ENCODE measurements at places on chromosomes 5 and 9.

GRCh38 chr9:88691091-88691490, 156.1 kb downstream of the NXNL2 start:
- no peak for DNase-seq

DNA sequence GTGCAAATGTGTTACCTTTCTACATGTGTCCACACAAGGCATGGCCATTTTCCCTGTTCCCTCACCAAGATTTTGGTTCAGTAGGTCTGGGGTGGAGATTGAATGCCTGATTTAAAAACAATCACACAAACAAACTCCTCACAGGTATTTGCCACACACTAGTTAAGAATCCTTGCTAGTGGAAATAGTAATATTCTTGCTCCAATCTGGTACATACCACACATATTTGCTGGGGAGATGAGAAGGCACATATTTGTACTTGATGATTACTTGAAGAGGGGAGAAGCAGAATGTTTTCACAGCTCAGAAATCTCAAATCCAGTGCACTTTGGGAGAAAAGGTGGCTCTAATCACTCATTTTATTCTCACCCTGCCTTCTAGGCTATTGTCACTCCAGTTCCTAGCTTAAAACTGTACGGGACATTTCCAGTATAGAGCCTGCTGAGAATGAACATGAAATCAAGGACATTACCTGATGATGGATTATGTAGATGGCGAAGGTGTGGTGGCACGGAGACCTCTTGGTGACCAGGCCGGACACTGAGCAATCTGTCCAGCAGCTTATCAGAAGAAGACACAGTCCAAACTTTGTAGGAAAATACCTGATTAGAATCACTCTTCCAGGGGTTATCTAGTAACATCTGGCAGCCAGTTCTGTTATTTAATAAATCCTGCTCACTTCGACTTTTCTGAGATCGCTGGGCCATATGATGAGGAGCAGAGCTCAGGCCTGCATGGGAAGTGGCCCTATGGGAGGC, 116.1 kb upstream of the IL6ST start:
- DNase-seq = no peak

GRCh38 chr9:95836072-95836471, 39.4 kb upstream of the ERCC6L2 start:
- no peak for DNase-seq

- no peak for DNase-seq
These were observed 50.2 kb upstream of the ZBTB43 start for GRCh38 chr9:126754436-126755316.

DNA sequence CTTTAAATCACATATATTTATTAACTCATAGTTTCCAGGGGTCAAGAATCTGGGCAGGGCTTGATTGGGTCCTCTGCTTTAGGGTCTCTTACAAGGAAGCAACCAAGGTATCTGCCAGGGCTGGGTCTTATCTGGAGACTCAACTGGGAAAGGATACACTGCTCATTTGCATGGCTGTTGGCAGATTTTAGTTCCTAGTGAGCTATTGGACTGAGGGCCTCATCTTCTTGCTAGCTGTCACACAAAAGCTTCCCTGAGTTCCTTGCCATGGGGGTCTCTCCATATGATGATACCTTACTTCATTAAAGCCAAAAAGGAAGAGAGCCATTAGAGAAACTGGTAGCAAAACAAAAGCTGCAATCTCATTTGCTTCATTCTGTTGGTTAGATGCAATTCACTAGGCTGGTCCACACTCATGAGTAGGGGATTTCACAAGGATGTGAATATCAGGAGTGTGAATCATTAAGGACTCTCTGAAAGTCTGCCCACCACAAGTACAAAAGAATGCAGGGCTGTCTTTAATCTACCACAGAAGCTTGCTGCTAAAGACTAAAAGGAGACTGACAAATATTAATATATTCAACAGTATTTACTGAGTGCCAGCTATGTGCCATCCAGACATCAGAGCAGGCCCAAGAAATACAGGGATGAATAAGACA, 42.0 kb upstream of the TIMD4 start:
- DNase-seq = no peak

- no peak for DNase-seq
These were observed 46.5 kb upstream of the TNFAIP8 start for GRCh38 chr5:119309326-119309725.

GRCh38 chr5:103217101-103217500, 41.5 kb upstream of the MACIR start:
- no peak for DNase-seq

DNA sequence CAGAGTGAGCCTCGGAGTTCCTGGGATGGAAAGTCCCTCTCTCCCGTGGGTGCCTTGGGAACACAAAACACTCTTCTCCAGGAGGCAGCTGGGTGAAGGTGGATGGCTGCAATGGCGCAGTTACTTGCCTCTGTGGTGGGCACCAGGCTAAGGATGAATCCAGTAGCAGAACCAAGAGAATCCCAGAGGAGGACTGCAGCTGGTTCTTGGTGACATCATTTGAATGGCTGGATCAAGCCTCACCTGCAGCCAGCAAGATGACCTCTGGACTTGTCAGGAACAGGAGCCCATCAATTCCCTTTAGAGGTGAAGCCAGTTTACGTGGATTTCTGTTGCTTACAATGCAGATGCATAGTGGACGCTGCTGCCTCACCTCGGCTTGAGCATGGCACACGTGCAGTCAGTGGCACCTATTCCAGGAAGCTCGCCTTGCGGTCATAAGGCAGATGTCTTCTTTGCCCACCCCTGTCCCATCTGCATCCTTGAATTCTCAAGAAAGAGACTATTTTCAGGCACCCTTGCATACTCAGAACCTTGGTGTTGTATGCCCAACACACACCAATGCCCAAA, 34.1 kb upstream of the ADAMTS2 start:
- no peak for DNase-seq

GRCh38 chr5:72328172-72328571, 8.0 kb downstream of the PTCD2 start:
- DNase-seq = no peak

GRCh38 chr5:1507014-1507375, 16.8 kb downstream of the LPCAT1 start:
- no peak for DNase-seq

DNA sequence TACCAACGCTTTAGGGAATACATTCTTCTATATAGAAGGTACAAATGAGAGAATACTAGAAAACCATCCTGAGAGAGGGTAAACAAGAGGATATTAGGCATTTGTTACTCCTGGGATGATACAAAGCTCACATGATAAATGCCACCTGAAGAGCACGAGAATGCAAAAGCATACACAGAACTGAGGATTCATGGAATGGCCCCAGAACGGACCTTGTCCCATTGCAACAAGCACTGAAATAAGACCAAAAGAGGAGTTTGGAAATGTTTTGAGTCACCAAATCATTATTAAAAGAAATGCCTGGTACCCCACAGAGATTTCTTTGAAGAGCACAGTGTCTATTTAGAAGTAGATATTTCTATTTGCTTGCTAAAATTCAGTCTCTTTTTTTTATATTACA, 173.5 kb downstream of the TTC39B start:
- DNase-seq = no peak

DNA sequence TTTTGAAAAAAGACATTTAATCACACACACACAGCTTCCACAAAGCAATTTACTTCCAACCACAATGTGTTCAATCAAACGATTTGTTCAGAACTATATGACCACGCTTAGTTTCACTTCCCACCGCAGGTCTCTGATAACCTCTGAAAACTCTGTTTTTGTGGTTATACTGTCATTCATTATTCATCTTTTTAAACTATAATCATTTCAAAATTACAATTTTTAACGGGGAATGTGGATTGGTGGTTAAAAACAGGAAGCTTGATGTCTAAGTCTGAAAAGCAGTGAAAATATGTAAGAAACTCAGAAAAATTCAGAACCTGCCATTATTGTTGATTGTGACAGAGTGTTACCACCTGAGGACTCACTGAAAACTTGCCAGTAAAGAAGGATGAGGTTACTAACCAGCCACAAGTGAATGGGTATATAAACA, 12.7 kb upstream of the TMEM174 start:
- peak; percentile 61 for DNase-seq

GRCh38 chr5:133421394-133421793, 190.9 kb downstream of the FSTL4 start:
- no peak for DNase-seq

DNA sequence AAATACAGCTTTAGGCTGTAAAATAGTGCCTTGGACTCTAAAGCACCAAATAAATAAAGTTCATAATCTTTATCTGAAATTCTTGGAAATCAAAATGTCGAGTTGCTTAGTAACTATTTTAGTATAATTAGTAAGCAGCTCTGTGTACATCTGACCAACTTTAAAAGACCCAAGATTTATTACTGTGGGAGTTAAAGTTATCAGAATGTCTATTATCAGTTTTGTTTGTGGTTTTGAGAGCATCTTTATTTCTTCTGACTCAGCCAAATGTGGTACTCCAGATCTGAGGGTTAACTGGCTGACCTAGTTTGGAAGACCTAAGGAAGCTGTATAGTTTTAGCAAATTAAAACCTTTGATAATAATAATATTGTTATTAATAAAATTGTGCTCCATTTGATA, 81.2 kb downstream of the PRLR start:
- DNase-seq = no peak

GRCh38 chr5:157273131-157273556, 7.2 kb downstream of the CYFIP2 start:
- DNase-seq = no peak

- no peak for DNase-seq
These were observed 171.6 kb downstream of the RMI1 start for GRCh38 chr9:84152204-84152603.

- no peak for DNase-seq
These were observed 93.3 kb downstream of the CACNA1B start for GRCh38 chr9:137970686-137971476.

DNA sequence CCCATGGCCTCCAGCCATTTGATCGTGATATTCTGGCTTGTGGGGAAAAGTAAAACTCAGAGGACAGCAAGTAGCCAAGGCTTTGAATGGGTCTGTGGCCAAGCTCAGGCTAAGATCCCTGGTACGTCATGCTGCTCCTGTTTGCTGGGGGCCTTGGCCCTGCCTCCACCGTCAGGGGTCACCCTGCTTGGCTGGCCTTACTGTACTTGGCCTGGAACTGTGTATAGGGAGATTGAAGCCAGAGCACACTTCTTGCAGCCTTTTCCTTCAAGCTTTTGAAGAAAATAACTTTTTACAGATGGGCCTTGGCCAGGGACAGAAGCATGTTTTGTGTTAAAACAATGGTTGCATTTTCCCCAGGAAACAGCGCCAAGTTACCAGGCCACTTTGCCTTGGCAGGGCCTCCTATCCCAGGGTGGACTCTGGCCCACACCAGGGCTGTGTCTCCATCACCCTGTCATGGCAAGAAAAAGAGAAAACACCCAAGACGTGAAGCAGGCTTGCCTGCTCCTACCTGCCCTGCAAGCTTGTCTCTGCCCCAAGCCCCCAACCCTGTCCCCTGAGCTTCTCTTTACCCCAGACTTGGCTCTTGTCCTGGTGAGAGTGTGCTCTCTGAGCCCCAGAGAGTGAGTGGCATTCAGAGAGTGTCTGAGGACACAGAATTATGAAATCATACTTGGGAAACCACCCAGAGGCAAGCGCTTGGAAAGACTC, 286.9 kb downstream of the GADD45G start:
- DNase-seq = no peak

- DNase-seq = no peak
These were observed 52.9 kb upstream of the FAM169A start for GRCh38 chr5:74919041-74919440.

DNA sequence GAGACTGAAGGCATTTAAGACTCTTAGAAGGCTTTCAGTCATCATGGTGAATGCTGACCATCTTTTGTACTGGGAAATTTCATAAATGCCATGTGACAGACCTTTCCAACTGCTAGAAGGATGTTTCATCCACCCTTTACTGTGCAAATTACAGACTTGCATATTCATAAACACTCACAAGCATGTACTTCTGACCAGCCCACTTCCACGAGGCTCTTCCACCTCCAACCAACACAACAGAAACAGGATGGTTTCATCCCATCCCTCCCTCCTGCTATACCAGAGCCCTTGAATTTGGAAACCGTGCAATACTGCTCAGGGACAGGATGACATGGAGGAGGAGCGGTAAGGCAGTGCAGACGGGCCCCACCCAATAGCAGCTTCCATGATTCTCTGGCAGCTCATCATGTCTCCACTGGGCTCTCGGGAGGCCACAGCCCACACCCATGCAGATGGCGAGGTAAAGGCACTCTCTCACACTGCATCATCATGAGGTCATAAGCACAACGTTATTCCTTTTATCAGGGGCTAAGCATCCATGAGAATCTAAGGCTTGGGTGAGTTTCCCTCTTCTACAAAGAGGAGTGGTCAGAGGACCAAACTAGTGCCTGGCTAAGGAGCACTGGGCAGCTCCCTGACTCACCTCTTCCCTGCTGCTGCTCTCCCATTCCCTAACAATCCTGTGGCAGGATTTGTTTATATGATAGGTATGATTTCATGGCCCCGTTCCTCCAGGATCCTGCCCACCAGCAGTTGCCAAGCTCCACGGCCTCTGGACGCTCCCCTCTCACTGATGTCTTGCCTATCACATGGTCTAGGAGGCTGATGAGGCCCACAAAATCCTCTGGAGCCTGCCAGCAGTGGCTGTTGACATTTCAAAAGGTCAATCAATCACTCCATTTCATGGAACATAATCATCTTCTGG, 94.4 kb upstream of the FSTL4 start:
- DNase-seq = no peak

GRCh38 chr9:84781458-84781857, 111.9 kb downstream of the NTRK2 start:
- DNase-seq = no peak

DNA sequence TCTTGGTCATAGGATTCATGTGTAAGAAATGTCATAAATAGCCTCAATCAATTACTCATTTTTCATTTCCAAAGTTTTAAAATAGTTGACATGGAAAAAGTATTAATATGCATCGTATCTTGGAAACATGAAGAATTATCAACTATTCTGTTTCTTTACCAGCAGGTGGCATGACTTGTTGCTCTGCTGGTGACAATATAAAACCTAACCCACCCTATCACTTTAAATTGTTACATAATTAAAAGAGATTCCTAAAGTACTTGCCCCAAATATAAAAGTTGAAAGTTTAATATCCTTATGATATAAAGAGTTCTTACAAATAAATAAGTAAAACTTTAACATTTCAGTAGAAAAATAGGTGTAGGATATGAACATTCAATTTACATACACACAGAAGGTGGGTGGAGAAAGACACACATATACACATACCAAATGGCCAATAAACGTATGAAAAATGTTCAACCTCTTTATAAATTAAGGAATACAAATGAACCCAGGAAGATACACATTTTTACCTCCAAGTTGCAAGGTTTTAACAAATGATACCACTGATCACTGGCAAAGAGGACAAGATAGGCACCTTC, 30.6 kb downstream of the MAP1B start:
- no peak for DNase-seq

- DNase-seq = peak; percentile 47
These were observed 18.7 kb upstream of the PTPDC1 start for GRCh38 chr9:94065535-94065961.
